ENCODE measurements at places on chromosomes 7 and 10.

- DNase-seq, result no peak
Measured at GRCh38 chr10:126661356-126661755, 9.1 kb downstream of the C10orf90 start.

DNA sequence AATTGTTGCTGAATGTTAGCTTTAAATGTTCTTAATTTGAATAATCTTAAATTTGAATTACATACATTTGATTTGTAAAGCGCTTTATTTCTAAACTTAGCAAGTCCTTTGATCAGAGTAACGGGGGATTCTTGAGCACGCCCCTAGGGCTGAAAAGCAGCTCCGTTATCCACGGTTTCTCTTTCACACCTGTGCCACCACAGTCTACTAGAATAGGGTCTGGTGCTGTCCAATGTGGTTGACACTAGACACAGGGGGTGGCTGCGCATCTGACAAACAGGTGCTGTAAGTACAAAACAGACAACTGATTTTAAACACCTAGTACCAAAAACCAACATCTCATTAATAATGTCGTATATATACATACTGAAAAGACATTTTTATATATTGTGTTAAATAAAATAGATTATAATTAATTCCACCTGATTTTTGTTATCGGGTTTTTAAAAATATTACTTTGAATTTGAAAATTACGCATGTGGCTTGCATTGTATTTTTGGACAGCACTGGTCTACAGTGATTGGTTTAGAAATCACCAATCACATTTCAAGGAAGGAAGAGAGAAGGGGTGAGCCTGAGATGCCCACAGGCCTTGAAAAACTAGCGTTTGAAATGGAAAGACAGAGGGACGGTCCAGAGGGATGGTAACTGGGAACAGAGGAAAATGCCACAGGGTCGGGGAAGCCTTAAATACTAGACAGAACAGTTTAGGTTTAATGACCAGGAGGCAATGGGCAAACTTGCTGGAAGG is 7.3 kb downstream of the SEPHS1 start:
- DNase-seq, result no peak

- DNase-seq, result no peak
Measured at GRCh38 chr7:54084340-54084739, 457.8 kb upstream of the VSTM2A start.

DNA sequence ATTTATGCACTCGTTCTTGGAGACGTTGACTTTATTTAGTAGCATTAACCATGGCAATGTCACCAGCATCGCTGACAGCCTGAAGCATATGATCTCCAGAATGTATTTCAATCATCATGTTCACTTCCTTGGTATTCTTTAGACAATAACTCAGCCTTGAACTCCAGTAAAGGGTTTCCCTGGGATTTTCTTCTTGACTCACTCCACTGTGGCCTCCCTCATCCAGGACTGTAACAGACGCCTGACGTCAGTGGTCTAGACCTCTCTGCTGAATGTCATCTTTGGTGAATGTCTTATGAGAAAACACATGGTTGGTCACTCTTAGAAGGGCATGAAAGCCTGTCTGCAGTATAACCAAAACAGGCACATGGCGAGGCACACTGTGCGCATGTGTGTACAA is 64.4 kb downstream of the EGFR start:
- no peak for DNase-seq

DNA sequence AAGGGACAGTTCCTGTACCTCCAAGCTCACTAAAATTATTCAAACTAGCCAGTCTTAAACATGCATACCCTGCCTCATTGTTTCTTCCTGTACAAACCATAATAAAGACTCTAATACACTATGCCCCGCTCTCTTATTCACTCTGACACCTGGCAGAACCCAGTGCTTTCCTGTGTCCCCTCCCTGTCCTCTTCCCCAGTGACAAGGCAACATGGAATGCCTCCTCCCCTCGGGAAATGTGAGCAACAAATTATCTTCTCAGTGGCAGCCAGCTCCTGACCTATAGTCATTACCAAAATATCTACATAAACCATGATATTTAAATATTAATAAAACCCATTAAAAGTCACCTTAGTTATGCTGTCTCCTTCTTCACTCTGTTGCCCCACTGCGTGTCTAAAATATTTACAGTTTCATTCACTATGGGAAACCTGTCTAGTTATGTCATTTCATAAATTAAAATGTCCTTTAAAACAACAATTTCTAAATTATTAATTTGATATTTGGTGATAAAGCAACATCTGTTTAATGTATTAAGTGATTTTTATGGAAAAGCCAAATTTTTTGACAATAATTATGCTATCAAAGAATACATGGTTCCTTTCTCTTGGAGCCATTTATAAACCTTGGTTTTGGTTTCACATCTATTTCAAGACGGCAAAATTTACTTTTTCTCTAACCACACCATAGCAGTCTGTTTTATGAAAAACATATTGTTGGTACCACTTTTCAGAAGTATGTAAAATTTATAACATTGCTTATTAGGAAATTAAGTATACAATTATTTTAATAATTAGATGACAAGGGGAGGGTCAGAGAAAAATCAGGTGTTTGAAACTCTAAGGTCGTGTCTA is 1355.2 kb downstream of the XPNPEP1 start:
- DNase-seq, result no peak

DNA sequence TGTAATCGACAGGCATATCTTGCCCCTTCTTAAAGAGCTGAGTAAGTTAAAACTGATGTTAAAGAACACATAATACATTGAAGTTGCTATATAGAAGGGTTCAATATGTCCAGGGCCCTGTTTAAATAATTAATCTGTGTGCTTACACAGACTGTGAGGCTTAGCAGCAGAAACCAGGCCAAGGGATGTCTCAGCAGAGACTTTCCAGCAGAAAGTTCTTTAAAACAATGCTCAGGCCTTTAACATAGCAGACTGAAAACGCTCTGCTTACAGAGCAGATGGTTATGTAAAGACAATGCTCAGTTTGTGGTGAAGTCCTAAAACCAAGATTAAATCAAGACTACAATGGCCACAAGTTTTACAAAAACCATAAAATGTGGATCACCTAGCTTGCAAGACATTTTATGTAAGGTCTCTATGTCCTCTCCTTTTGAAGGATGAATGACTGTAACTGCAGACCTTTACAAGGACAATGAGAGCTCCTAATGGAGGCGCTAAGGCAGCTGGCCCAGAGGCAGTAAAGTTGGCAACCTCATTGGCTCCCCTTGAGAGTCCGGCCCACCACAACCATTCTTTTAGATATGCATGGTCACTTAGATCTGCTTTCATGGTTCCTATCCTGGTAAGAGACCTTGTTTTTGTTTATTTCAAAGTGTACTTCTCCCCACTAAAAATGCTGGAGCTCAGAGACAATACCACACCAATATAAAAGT is 56.3 kb downstream of the FZD1 start:
- DNase-seq, result no peak

DNA sequence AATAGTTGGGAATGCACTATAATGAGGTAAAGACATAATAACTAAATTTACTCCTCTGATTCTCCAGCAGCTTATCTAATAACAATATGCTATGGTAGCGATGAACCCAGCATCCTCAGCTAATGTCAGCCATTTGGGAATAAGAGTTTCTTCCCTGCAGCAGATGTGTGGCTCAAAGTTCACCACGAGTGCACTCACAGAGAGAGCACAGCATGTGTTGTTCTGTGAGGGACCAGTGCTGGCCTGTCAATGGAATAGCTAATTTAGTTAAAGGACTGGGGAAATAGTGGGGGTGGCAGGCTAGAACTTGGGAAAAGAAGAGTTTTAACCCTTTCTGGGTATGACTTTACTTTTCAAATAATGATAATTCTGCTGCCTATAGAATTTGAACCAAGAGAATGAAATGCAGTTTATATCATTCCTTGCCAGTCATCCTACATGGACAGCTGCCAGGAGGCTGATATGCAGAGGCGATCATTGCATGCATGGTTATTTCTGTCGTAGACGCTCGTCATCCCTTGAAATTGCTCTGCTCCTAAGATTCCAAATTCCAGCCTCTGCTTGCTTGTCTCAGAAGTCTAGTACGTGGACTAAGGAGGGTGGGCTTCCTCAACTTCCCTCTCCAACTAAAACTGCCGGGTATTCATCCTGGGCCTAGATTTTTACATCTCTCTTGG is 355.6 kb downstream of the RNLS start:
- no peak for DNase-seq

- DNase-seq, result no peak
Measured at GRCh38 chr7:139451638-139452037, 31.8 kb downstream of the KLRG2 start.

GRCh38 chr10:109895848-109896247 is 27.5 kb downstream of the XPNPEP1 start:
- DNase-seq, result no peak

DNA sequence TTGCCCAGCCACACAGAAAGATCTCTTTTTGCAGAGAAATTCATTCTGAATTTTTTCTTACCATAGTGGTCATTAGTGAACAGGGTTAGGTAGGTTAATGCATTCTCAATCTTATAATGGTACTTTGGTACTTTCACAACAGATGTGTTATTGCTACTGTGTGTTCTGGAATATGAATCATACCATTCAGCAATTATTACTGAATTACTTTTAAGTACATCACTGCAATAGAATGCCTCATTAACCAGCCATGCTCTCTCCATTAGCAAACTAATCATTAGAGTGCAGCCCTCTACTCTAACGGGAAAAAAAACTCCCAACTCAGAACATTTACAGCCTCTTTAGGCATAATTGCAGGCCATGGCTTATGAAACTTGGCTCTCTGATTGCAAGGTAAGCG is 102.1 kb downstream of the DOCK4 start:
- DNase-seq, result no peak

DNA sequence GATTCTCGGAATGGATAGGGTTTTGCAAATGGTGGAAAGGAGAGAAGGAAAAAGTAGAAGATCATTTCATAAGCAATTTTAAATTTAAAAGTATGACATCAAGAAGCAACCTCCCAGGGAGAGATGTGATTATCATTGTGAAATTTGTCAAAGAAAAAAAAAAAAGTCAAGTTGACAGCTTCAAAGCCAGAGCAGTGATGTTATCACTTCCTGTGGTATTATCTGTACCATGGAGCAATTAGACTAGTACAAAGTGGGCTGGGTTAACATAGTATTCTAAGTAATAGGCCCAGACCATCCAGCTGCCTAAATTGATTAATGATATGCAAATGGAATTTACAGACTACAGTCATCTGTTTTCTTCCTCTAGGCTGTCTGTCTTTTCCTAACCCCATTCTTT is 84.0 kb upstream of the NPY start:
- no peak for DNase-seq

DNA sequence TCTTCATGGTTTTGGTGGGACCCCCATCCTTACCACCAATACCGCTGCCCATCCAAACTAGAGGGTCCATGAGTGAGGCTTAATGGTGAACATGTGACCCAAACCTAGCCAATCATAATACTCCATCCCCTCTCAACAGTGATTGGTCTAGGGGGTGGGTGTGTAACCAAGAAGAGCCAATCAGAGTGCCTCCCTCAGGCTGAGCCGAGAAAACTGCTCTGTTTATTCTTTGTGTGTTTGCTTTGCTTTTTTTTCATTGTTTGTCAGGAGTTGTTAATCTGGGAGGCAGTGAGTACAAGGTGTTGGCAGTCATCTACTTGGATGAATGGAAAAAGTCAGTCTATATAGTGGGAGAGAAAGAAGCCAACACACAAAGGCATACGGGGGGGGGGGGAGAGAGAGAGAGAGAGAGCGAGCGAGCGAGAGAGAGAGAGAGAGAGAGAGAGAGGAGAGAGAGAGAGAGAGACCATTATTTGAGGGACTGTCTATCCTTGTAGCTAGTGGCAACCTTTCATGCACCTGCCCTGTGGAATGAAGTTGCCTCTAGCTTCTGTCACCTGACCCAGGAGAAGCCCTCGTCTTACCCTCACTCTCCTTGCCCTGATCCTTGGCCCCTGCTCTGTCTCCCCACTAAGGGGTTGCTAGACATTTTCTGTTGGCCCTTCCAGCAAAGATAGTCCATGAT is 441.7 kb downstream of the TYW1 start:
- no peak for DNase-seq

GRCh38 chr7:151383638-151384351 is 26.0 kb downstream of the WDR86 start:
- no peak for DNase-seq

DNA sequence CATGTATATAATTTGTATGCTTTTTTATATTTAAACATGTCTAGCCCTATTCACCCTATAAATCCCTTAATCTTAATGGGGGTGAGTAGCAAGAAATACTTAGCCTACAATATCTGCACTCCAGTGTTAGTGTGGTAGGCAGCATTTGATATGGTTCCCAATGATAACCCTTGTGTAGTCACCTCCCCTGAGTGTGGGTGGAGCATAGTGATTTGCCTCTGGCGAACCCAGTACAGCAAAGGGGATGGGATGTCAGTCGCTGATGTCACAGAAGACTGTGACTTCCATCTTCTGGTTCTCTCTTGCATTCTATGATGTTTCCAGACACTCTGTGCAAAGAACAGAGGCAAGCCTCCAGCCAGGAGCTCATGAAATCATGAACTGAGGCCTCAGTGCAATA is 211.2 kb downstream of the CRPPA start:
- DNase-seq, result no peak

GRCh38 chr7:145928937-145929336 is 187.7 kb upstream of the CNTNAP2 start:
- DNase-seq, result no peak

GRCh38 chr10:106819490-106819889 is 345.0 kb downstream of the SORCS1 start:
- DNase-seq, result no peak

DNA sequence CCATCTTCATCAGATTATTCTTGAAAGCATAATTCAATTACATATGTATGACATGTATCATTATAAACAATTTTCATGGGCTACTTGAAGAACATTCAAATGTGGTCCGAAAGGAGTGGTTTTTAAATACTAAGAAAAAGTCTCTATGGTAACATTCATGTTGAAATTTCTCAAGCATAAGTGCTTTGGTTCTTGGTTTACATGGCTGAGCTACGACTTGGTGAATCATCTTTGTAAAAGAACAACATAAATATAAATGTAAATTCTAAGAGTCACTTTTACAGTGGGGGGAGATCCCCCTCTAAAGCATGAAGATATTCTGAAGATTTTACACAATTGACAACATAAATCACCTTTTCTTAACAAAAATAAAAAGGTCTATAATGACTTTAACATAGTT is 118.6 kb downstream of the MAGI2 start:
- no peak for DNase-seq

DNA sequence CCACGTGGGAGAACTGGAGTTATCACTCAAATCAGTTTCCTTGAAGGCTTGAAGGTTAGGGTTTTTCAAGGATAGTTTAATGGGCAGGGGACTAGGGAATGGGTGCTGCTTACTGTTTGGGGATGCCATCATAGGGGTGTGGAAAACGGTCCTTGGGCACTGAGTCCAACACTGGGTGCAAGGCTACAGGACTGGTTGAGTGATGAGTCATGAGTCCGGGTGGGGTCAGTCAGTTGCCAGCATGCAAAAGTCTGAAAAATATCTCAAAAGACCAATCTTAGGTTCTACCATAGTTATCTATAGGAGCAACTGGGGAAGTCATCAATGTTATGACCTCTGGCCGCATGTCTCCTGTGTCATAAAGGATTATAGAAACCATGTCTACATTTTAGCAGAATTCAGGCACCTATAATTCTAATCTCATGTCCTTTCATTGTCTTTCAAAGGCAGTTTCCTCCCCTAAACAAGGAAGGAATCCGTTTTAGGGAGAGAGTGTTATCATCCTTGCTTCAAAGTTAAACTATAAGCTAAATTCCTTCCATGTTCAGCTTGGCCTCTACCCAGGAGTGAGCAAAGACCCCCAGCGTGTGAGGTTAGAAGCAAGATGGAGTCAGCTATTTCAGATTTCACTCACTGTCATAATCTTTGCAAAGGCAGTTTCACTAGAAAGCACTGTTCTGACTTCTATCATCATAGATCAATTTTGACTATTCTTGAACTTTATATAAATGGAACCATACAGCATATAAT is 94.5 kb downstream of the COL26A1 start:
- DNase-seq, result no peak
